Fibroblast of lung (primary cell): ENCODE measurements at places on chromosomes 5 and 9. TPM values are rescaled to one million over a fixed set of nuclear protein-coding genes. Genes with fewer than 3 reads are reported as not detected.

The MSX2 gene
- 1.0 and 1.3 TPM in 2 replicates for total RNA-seq

The PCDHB12 gene
- 0.26 and 0.66 TPM in 2 replicates for total RNA-seq

The MEIKIN gene
- under 0.01 TPM in 1 of 2 replicates, not detected in the other for total RNA-seq

The PCDHGC3 gene
- 59.0 and 63.4 TPM in 2 replicates for total RNA-seq

The DENND4C gene
- 74.2 and 87.0 TPM in 2 replicates for total RNA-seq

The RGS7BP gene
- total RNA-seq, result under 0.01 and 0.51 TPM in 2 replicates

The F12 gene
- total RNA-seq, result under 0.01 and 0.50 TPM in 2 replicates

The RASGEF1C gene
- under 0.01 TPM in 2 replicates for total RNA-seq

The GFI1B gene
- total RNA-seq, result under 0.01 TPM in 1 of 2 replicates, not detected in the other

The SLC25A51 gene
- 91.7 and 100 TPM in 2 replicates for total RNA-seq

The CCL27 gene
- 0.26 TPM in 1 of 2 replicates, not detected in the other for total RNA-seq

The PCDHGA4 gene
- total RNA-seq, result 2.8 and 7.6 TPM in 2 replicates

The NPR2 gene
- 23.6 and 47.4 TPM in 2 replicates for total RNA-seq

The ANGPTL2 gene
- 108 and 163 TPM in 2 replicates for total RNA-seq

The ACTBL2 gene
- under 0.01 TPM in 1 of 2 replicates, not detected in the other for total RNA-seq

The CDC25C gene
- 0.26 and 3.0 TPM in 2 replicates for total RNA-seq

The HMCN2 gene
- under 0.01 TPM in 2 replicates for total RNA-seq

The RLN2 gene
- total RNA-seq, result not detected in 2 replicates

The DOLPP1 gene
- total RNA-seq, result 4.9 and 7.4 TPM in 2 replicates

The PCDHB4 gene
- total RNA-seq, result 0.50 and 0.51 TPM in 2 replicates

The PRUNE2 gene
- 44.9 and 95.6 TPM in 2 replicates for total RNA-seq

The FOXB2 gene
- total RNA-seq, result not detected in 2 replicates

The RANBP3L gene
- under 0.01 TPM in 1 of 2 replicates, not detected in the other for total RNA-seq

The ARAP3 gene
- total RNA-seq, result 2.6 and 3.8 TPM in 2 replicates

The SV2C gene
- total RNA-seq, result not detected in 2 replicates

The IL4 gene
- not detected in 2 replicates for total RNA-seq

The PCDHGA8 gene
- total RNA-seq, result 2.6 and 4.6 TPM in 2 replicates

The PHF24 gene
- under 0.01 and 0.17 TPM in 2 replicates for total RNA-seq

The ACSL6 gene
- 0.26 and 0.33 TPM in 2 replicates for total RNA-seq

The AGPAT2 gene
- total RNA-seq, result 31.8 and 43.3 TPM in 2 replicates

The GRIA1 gene
- 1.8 and 4.5 TPM in 2 replicates for total RNA-seq

The SLC6A19 gene
- not detected in 2 replicates for total RNA-seq

The ARSI gene
- total RNA-seq, result 5.9 and 8.5 TPM in 2 replicates

The PHYHD1 gene
- total RNA-seq, result 12.3 and 20.0 TPM in 2 replicates

The F2RL1 gene
- 20.8 and 25.1 TPM in 2 replicates for total RNA-seq

The ISL1 gene
- not detected in 2 replicates for total RNA-seq

The SOHLH1 gene
- not detected in 2 replicates for total RNA-seq

The DDX31 gene
- 9.5 and 10.1 TPM in 2 replicates for total RNA-seq

The PIP5K1B gene
- total RNA-seq, result under 0.01 TPM in 2 replicates

The INSYN2B gene
- 2.8 and 3.6 TPM in 2 replicates for total RNA-seq

The MIER3 gene
- 13.2 and 17.7 TPM in 2 replicates for total RNA-seq

The LHX3 gene
- total RNA-seq, result not detected in 2 replicates

The PITX1 gene
- total RNA-seq, result 1.8 and 3.1 TPM in 2 replicates

The TRUB2 gene
- total RNA-seq, result 18.7 and 22.6 TPM in 2 replicates

The CWC27 gene
- total RNA-seq, result 16.9 and 17.3 TPM in 2 replicates

The TAF1L gene
- under 0.01 TPM in 2 replicates for total RNA-seq

The LCN9 gene
- total RNA-seq, result not detected in 2 replicates

The ZBTB26 gene
- total RNA-seq, result 5.1 and 5.6 TPM in 2 replicates

The MZB1 gene
- 0.17 TPM in 1 of 2 replicates, not detected in the other for total RNA-seq

The OMD gene
- under 0.01 and 0.17 TPM in 2 replicates for total RNA-seq

The PCDHA2 gene
- total RNA-seq, result under 0.01 and 0.33 TPM in 2 replicates

The SLC22A4 gene
- 1.3 and 4.1 TPM in 2 replicates for total RNA-seq

The LPCAT1 gene
- total RNA-seq, result 62.1 and 65.2 TPM in 2 replicates

The PDCD1LG2 gene
- total RNA-seq, result 4.9 and 6.9 TPM in 2 replicates
